Peyer's patch (tissue), 4 donors: ENCODE measurements at places on chromosomes 4 and X. TPM values are rescaled to one million over a fixed set of nuclear protein-coding genes. Genes with fewer than 3 reads are reported as not detected.

GRCh38 chr4:147587041-147587440 is 30.2 kb upstream of the TMEM184C start:
- no peak for DNase-seq

GRCh38 chr4:118991686-118992085 is 103.0 kb downstream of the SYNPO2 start:
- DNase-seq = no peak

- DNase-seq = no peak
Observed at GRCh38 chr4:7368296-7368695, 66.4 kb downstream of the PSAPL1 start.

DNA sequence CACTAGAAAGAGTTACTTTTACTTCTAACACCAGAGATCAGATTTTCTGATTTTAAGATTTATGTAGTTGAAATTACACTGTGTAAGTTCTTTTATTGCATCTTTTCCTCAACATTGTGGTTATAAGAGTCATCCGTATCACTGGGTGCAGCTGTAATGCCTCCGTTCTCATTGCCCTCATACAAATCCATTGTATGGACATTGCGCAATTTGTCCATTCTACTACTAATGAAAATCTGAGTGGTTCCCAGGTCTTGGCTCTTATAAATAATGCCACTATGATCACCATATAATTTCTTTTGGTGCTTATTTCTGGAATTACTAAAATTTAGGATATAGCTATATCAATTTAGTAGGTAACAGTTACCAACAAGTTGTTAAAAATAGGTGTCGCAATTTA is 614.0 kb upstream of the GALNT7 start:
- no peak for DNase-seq

GRCh38 chr4:83846193-83846830 is 310.4 kb downstream of the GPAT3 start:
- DNase-seq = no peak

- DNase-seq = peak; percentile 81
Observed at GRCh38 chrX:40175511-40176350, 78.0 kb upstream of the BCOR start.

DNA sequence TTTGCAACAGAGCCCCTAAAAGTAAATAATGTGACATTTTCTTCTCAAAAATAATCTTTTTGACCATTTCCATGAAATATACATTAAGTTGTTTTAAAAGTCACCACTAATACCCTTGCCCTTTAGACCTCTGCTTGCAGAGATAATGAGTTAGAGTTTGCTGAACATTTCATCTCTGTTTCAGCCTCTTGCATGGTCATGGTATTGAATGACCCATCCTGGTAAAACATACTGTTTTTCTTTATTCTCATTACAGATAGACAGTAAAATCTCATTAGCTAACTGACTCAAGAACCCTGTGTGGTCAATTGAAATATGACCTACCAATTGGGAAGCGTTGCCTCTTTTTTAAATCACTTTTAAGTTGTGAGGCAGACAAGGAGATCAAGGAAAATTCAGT is 916.7 kb downstream of the PDHA2 start:
- DNase-seq = no peak

DNA sequence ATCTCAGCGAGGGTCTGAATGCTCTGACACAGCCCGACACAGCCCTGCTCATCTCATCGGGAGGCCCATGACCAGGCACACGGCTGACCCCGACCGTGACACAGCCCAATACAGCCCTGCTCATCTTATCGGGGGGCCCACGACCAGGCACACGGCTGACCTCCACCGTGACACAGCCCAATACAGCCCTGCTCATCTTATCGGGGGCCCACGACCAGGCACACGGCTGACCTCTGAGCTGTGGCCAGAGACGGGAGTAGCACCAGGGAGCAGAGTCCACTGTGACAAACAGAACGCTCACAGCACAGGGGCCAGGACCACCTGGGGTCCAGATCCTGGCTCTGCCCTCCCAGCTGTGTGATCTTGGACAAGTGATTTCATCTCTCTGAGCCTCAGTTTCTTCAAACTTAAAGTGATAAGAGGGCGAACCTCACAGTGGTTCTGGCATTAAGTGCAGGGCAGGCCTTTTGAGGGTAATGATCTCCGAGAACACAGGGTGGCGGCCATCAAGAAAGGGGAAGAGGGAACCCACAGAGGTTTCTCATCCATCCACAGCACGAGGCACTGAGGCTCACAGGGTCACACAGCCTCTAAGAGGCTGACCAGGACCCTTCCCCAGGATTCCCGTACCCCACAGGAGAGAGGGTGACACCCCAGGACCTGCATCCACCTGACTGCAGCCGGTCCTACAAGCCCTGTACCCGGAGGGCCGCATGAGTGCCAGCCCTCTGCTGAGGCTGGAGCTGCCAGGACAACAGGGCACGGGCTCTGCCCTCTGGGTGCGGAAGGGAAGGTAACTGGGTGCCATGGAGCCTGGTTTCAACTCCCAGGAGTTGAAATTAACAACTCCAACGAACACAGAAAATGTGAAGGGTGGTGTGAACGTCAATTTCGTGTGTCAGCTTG is 60.1 kb downstream of the WFS1 start:
- DNase-seq = no peak

The AMTN gene
- total RNA-seq = not detected

GRCh38 chr4:170256807-170257206 is 167.1 kb upstream of the AADAT start:
- DNase-seq = no peak

GRCh38 chrX:131066237-131066636 is 8.1 kb downstream of the ARHGAP36 start:
- DNase-seq = no peak

DNA sequence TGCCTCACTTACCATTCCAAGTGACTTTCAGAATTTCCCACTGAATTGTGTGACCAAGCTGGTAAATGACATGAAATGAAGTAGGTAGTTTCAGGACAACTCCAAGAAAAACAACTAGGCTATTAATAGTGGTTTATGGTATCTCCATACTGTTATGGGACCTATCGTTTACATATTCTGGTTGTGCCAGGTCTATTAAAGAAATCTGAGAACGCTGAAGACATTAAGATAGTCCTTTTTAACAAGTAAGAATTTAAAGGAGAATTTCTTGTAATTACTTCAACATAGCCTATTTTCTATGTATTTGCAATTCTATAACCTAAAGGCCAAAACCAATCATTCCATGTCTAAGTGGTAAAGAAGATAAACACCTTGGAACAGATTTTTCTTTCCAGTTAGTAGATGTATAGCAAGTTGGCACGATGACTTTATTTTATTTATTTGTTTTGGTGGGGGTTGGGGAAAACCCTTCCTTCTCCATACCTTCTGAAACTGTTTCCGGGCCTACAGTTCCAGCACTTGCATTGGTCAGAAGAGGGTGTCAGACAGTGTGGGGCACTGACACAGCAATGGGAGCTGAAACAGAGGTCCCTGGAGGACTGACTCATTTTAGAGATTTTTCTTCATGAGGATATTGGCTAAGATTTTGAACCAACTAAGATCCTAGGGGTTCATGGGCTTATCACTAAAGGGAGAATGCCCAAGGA is 7.6 kb upstream of the DCLK2 start:
- no peak for DNase-seq

GRCh38 chrX:110331444-110332030 is 13.7 kb upstream of the AMMECR1 start:
- no peak for DNase-seq

The PWWP3B gene
- total RNA-seq = 0.35 TPM

DNA sequence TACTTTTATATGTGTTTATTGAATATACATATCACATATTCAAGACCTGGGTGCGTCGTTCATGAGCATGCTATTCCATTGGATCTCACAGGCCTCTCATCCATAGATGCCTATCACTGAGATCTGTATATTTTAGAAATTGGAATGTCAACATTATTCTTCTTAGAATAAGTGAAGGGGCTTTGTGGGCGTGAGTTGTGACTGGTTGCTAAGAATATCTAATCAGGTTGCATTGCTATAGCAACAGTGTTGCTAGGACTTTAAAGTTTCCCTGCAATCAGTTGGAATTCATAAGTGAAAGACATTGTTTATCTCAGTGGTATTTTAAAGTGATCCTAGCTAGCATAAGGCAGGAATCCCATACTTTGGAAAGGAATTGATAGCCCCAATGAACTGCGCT is 36.7 kb upstream of the ANK2 start:
- no peak for DNase-seq

- DNase-seq = no peak
Observed at GRCh38 chr4:121819216-121819965, 4.3 kb downstream of the CCNA2 start.

GRCh38 chrX:68232206-68232605 is 201.1 kb downstream of the OPHN1 start:
- no peak for DNase-seq

DNA sequence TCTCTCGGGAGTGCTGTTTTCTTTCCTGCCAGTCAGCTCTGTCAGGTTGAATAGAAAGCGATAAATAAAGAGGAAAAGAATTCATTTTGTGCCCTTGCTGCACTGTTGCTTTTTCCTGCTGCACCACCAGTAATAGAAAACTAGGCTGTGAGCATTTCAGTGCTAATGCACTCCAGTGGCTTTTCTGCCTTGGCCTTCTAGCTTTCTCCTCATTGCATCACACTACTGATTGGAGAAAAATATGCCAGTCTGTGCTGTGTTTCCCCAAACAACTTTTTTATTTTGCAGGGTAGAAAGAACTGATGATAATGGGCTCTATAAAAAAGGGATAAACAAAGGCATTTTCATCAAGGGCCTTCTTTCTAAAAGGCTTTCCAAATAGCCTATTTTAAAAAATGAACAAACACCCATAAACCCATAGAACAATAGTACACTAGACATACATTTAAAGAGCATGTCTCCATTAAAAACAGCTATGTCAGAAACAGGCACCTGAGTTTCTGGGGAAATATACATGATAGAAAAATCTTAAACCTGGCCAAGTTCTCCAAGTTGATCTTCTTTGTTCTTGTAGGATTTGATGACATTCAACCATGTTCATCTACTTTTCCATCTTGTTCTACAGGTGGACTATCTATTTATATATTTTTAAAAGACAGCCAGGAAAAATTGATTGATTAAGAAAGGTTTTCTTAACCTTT is 86.3 kb downstream of the GPRIN3 start:
- DNase-seq = no peak

DNA sequence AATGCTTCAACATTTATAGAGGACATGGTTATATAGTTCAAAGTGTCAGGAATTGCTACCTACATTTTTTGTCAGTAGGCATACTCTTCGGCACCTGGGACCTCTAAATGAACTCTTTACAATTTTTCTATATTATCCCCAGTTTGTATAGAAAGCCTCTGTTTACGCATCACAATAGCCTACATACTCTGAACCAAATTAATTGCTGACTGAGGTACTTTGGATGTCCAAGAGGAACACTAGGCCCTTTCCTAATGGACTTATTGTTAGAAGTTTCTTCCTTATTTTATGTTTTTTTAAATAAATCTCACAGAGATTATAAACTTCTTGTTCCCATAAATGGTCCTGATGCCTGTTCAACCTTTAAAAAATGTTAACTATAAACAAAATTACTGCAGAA is 8.4 kb upstream of the AFF2 start:
- no peak for DNase-seq

DNA sequence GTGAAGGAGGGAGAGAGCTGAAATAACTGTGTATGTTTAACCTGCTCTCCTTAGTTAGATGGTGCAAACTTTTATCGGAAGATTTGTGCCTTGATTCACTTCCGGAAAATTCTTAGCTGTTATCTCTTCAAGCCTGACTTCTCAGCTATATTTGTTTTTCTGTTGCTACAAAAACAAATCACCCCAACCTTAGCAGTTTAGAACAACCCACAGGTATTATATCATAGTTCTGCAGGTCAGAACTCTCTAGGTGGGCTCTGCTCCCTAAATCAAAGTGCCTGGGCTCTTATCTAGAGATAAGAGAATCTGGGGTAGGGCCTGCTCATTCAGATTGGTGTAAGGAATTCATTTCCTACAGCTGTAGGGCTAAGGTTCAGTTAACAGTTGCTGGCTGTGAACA is 15.1 kb upstream of the CEP135 start:
- DNase-seq = no peak

The MAGEE1 gene
- total RNA-seq = not detected

GRCh38 chr4:76059750-76060149 is 14.8 kb upstream of the ART3 start:
- DNase-seq = no peak

DNA sequence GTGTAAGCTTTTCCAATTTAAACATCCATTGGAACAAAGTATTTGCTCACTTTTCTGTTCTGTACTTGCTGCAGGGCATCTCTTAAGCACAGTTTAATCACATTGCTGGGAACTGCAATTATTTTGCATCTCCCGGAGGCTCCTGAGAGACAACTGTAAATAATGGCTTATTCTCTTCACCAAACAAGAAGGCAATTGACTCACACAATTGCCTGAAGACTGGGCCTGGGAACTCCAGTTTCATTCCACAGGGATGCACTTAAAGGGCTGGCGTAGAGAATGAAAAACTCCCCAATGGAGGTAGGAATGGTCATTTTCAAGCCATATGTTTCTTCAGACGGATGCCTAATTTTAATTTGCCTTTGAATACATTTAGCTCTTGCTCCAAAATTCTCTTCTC is 29.5 kb downstream of the TFDP3 start:
- no peak for DNase-seq

DNA sequence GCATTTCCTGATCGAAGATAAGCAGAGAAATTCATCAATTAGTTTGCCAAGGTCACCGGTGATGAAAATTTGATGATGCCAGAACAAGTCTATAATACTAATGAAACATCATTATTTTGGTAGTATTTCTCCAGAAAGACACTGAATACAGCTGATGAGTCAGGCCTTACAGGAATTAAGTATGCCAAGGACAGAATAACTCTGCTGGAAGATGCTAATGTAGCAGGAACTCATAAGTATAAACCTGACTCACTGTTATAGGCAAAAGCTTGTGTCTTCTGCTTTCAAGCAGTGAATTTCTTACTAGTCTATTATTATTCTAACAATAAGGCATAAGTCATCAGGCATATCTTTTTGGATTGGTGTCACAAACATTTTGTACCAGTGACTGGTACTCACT is 1825.1 kb upstream of the IGFBP7 start:
- no peak for DNase-seq

The FAT4 gene
- 5.0 TPM for total RNA-seq

- DNase-seq = no peak
Observed at GRCh38 chr4:14850455-14851097, 151.7 kb upstream of the CPEB2 start.

The DCX gene
- total RNA-seq = not detected

DNA sequence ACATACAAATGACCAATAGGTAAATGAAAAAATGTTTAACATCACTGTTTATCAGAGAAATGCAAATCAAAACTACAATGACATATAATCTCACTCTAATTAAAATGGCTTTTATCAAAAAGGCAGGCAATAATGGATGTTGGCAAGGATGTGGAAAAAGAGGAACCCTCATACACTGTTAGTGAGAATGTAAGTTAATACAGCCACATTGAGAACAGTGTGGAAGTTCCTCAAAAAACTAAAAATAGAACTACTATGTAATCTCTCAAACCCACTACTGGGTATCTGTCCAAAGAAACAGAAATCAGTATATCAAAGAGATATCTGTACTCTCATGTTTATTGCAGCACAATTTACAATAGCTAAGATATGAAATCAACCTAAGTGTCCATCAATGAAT is 165.9 kb upstream of the HHIP start:
- DNase-seq = no peak

The DHRSX gene
- total RNA-seq = 21.5 TPM

The GPR50 gene
- not detected for total RNA-seq

The F8A1 gene
- total RNA-seq = 4.0 TPM

- no peak for DNase-seq
Observed at GRCh38 chrX:25156323-25156722, 140.6 kb upstream of the ARX start.

GRCh38 chrX:47458528-47458927 is 24.5 kb downstream of the ZNF41 start:
- no peak for DNase-seq
